ENCODE measurements at places on chromosomes 11 and 22. TPM values are rescaled to one million over a fixed set of nuclear protein-coding genes. Genes with fewer than 3 reads are reported as not detected.

SLC35C1 gene
- 22.0 TPM for total RNA-seq

PSMD13 gene
- 126 TPM for total RNA-seq

CRYBA4 gene
- total RNA-seq: not detected

FGF4 gene
- total RNA-seq: not detected

TCN2 gene
- 11.1 TPM for total RNA-seq

ACTN3 gene
- total RNA-seq: not detected

GAS2 gene
- total RNA-seq: 2.2 TPM

TPBGL gene
- total RNA-seq: not detected

MMP13 gene
- total RNA-seq: not detected

RIC3 gene
- not detected for total RNA-seq

IRAG1 gene
- total RNA-seq: 0.59 TPM

Data from bronchus fibroblast of lung (primary cell).